ENCODE measurements at places on chromosomes 3 and 15.
A peak's percentile ranks its signal among the peaks of the same experiment; 100 is the strongest.

DNA sequence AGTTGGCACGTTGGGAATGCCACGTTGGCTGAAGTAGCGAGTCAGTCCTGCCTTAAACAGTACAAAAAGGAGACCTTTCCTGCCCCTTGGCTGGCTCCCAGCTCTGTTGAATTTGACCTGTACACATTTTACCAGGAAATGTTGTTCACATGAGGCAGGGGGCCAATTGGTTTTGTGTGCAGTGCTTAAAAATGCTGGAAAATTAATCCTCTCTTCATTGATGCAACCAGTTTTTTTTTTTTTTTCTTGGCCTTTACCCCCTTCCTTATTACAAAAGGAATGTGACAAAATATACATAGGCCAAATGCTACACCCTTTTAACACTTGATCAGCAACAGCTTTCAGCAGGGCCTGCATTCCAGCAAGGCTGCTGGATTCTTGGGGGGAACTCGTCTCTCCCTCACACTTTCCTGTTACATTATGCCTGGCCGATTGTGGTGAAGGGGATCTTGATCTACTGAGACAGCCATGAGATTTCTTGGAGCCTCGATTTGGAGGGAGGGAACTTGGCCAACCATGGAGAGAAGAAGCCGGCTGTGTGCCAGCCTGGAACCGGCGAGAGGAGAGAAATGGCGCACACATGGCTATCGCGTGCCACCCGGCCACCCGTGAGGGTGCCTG, 93.1 kb downstream of the DNASE1L3 start:
- DNase-seq: no peak

GRCh38 chr15:59335207-59335786, 37.4 kb downstream of the MYO1E start:
- DNase-seq: no peak

DNA sequence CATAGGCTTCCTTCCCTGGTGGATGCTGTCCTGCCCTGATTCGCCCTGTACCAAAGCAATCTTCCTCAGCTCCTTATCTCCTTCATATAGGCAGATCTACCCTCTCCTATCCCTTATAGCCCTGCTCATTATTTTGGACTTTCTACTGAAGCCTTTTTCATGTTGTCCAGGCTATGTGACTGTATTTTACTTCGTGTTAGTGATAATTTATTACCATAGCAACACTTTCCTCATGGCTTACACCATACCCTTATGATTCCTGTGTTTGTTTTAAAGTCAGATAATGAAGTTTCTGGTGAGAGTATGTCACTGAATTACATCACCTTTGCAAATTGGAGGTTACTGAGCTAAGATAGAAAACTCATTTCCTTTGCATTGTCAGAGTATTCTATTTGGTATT, 352.6 kb downstream of the NLGN1 start:
- no peak for DNase-seq

DNA sequence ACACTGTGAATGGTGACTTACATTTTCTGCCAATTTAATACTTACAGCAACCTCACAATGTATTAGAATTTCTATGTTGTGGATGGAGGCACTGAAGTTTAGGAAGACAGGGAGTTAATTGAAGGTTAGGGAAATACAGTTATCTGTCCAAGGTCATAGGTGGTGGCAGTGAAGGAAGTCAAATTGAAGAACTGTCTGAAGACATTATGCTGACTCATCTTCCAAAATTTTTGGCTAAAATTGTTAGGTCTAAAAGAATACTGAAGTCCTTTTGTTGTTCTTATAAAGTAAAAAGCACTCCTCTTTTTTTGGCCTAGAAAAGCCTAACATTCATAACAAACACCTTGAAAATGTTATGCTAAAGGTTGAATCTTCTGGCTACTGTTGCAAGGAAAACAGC, 27.7 kb downstream of the EMC4 start:
- DNase-seq: no peak

DNA sequence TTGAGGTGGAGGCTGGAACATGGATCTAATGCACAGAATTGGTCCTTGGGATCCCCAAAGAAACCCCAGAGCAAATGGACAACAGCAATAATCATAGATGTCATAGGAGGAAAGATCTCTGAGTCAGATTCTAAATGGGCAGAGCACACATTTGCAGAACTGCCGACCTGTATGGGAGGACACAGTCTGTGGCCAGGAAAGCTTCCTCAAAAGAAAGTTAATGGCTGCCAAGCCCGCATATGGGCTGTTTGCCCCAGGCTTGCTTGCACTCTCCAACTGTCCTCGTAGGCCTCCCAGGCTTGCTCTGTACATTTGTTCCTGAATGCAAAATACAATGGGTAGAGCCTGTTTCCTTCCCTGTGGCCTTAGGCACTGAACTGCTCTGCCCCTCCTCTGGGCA, 102.0 kb upstream of the PLXNA1 start:
- no peak for DNase-seq

DNA sequence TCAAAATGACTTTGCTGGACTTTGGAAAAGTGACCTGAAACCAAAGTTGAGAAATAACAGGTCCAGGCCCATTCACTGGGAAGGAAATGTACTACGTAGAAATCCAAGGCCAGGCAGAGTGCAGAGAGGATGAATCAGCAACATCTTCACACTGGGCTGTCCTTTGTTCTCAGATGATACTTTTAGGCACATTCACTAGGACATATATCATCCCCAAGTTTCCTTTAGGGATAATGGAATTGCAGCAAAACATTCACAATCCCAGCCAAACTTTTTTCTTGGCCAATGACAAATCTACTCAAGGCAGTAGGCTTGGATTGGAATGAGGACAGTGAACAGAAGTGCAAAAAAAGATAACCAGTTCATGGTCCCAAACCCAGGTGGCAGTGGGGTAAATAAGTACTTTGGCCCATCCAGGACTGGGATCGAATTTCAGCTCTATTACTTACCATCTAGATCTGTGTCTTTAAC, 75.1 kb downstream of the CLDN11 start:
- no peak for DNase-seq

- DNase-seq: no peak
Measured at GRCh38 chr3:31486865-31487533, 45.7 kb upstream of the STT3B start.

- no peak for DNase-seq
Measured at GRCh38 chr3:58613236-58614132, 36.3 kb upstream of the FAM107A start.

- no peak for DNase-seq
Measured at GRCh38 chr3:36409862-36410261, 29.6 kb downstream of the STAC start.

GRCh38 chr3:124263168-124263567, 271.2 kb upstream of the ROPN1 start:
- DNase-seq: peak; percentile 8

GRCh38 chr15:78461171-78461888, 23.3 kb downstream of the IREB2 start:
- DNase-seq: no peak

- no peak for DNase-seq
Measured at GRCh38 chr3:55202326-55202725, 274.5 kb upstream of the LRTM1 start.

DNA sequence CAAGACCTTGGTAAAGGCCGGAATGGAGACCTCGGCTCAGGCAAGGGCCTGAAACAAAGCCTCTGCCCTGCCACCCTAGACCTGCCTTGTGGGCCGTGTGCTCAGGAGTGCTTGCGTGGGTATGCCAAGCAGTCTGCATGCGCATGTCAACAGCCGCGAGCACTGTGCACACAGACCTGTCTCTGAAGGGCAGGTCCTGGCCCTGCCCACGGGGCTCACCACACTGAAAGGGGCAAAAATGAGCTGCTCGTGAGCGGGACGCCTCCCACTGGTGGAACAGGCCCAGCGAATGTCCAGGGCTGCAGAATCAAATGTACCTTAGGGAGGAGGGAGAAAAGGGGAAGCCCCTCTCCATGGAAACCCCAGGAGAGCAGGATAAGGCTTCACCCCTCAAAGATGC, 44.3 kb upstream of the FGD5 start:
- no peak for DNase-seq

- no peak for DNase-seq
Measured at GRCh38 chr3:132800958-132801357, 78.7 kb upstream of the NPHP3 start.

DNA sequence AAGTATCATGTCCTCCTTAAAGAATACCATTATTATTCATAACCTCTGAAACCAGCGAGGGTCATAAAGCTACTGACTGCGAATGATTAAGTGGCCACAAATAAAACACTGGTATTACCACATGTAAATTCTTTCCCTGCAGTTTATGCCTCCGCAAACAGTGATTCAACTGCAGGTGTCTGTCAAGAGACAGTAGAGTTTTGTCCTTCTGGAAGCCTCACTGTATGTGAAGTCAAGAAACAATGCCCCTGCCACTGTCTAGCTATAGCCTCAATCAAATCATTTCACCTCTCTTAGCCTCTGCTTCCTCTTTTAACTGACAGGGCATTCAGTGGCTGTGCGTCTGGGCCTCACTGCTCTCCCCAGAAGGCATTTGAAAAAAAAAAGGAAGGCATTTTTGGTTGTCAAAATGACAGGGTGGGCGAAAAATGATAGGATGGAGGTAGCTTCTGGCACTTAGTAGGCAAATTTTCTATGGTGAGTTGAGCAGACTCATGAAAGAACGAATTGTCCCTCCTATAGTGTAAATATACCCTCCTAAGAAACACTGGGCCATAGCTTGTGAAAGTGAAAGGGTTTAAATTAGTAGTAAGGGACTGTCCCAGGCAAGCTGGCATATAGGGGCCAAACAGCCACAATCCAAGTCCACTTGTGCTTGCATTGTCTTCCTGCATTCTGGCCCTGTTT, 66.7 kb downstream of the FILIP1L start:
- peak; percentile 9 for DNase-seq

GRCh38 chr3:158652463-158652862, 8.1 kb downstream of the GFM1 start:
- no peak for DNase-seq

- no peak for DNase-seq
Measured at GRCh38 chr3:43330981-43331380, 44.6 kb downstream of the SNRK start.

GRCh38 chr3:113954091-113954685, 6.4 kb downstream of the ZDHHC23 start:
- DNase-seq: no peak

DNA sequence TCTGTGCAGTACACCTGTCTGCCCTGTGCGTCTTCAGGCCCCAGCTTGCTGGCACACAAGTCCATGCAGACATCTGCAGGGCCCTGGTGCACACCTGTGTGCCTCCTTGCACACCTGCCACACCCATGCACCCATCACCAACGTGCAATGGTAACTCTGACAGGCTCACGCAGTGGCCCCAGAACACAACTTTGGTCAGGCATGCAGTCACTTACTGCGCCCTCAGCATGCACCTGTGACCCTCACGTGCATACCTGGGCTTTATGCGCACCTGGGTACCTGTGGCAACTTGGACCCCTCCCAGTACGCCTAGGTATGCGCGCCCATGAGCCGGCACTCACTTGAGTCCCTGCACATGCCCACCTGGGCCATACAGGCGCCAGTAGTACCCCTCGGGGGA, 1.7 kb downstream of the PLXND1 start:
- no peak for DNase-seq

- no peak for DNase-seq
Measured at GRCh38 chr3:97066531-97066930, 252.1 kb downstream of the EPHA6 start.

- DNase-seq: no peak
Measured at GRCh38 chr15:62026487-62027262, 33.6 kb downstream of the VPS13C start.

DNA sequence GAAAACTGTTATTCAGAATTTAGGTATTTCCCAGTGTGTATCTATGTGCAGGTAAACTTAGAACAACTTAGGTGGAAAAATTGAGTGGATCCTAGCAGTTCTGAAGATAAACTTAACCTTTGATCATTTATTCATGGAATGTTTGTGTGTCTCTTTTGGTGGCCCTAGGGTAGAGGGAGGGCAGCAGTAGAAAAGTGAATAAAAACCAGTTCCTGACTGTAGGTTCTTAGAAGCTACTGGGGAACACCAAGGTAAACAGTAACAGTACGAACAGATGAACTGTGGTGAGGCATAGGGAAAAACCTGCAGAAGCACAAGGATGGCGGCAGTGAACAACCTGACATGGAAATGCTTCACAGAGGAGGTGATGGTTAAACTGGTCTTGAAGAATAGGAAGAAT, 2.5 kb downstream of the SNRK start:
- DNase-seq: no peak
